Activated CD4-positive, alpha-beta T cell treated with anti-CD3 and anti-CD28 coated beads, Interleukin-2, amount 50 U/mL, for 16 hours (primary cell): ENCODE measurements at places on chromosomes 2 and 18.

GRCh38 chr2:30105556-30105955 lies 41.3 kb upstream of the YPEL5 start:
- DNase-seq: no peak

DNA sequence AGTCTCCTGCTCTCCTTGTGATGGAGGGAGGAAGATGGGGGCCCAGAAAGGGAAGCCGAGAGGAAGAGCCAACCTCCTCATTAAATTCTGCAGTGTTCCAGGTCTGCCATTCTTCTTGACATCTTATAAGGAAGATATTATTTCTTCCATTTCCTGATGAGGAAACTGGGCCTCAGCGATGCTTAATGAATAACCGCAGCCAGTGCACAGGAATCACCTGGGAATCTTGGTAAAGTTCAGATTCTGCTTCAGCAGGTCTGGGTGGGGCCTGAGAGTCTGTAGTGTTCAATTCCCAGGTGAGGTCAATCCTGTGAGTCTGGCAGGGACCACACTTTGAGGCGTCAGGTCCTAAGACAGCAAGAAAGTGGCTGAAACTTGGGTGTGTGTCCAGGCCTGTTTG lies 17.3 kb downstream of the PCARE start:
- no peak for DNase-seq

GRCh38 chr18:42954887-42955286 lies 160.6 kb downstream of the RIT2 start:
- no peak for DNase-seq

GRCh38 chr2:11738589-11739436 lies 7.6 kb upstream of the LPIN1 start:
- peak; percentile 46 for DNase-seq

- no peak for DNase-seq
Observed at GRCh38 chr2:157216286-157216965, 41.1 kb upstream of the GALNT5 start.

DNA sequence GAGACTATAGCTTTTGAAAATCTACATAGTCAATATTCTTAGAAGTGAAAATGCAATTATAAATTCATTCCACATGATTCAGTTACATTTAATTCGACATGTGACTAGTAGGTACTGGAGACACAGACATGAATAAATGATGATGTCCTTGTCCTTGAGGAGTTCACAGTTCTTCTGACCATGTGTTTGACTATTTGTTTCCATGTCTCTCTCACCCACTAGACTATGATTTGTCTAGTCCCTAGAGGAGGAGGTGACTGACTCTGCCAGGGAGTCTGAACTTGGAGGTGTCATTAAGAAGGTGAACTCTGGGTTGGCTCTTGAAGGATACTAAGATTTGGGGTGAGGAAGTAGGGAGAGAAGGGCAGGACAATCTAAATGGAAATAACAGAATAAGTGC lies 20.7 kb upstream of the UGP2 start:
- no peak for DNase-seq

- no peak for DNase-seq
Observed at GRCh38 chr18:37668971-37669747, 103.6 kb upstream of the CELF4 start.

DNA sequence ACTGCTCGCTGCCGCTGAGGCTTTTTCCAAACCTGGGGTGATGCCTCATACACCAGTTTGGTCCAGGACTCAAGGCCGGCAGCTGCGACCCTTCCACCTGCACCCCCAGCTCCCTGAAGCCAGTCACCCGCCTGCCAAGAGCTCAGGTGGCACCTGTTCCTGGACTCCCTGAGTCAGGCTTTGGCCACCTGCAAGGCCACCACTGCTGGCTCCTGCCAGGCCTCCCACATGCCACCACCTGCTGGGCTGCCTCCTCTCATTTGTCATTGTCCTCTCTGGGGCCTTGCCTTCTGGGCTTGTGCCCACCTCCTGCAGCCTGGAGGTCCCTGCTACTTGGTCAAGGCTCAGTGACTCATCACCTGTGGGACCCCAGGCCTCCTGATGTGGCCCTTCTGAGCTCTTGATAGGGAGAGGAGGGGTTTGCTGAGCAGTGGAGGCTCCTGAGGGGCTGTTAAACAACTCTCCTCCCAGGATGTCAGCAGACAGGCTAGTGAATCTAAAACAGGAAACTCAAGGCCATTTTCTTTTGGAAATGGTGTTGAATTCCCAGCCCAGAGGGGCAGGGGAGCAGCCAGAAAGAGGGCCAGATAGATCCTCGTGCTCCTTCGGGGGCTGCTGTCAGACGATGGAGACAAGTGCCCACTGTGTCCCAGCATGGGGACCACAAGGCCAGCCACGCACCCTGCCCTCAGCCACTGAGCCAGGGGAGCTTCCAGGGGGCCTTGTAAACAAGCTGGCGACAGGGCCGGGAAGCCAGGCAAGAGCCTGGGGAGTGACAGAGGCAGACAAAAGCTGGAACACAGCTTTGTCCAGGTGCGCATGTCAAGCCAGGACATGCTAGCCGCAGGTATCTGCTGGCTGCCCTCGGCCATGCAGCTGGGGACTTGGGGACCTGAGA lies 416.8 kb downstream of the LRATD1 start:
- DNase-seq: no peak

DNA sequence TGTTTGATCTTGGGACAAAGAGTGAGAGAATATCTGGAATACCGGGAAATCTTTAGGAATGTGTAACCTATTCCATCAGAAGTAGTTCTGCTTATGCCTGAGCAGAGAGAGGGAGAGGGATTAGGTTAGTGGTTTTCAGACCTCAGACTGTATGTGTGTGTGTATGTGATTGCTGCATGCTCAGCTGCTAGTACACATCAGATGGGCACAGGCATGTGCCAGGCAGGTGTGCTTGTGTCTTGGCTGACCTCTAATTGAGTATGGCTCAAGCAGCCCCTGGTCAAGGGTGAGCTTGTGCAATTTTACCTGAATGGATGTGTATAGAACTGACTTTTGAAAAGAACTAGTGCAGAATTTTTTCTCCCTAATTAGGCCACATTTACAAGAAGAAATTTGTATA lies 91.2 kb downstream of the INSIG2 start:
- no peak for DNase-seq

DNA sequence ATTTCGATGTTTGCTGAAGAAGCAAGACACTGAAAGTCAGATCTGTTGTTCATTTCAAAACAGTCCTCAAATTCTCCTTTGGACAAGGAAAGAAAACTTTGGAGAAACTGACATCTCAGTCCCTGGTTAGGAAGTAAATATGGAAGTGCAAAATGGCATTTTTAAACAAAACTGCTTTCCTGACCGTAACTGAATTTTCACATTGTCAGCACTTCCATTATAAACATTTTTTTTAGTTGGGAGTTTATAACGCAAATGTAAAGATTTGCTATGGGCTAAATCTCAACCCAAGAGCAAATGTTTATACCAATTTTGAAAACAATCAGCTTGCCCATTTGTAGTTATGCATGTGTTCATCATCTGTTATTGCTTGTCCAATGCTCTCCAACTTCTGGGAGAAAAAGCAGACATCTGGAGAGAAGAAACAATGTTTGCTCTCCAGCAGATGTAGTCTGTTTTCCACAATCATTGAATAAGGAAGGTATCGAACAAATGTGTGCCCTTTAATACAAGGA lies 520.1 kb downstream of the ARHGAP15 start:
- no peak for DNase-seq

GRCh38 chr18:26406854-26407517 lies 141.4 kb downstream of the KCTD1 start:
- DNase-seq: no peak

DNA sequence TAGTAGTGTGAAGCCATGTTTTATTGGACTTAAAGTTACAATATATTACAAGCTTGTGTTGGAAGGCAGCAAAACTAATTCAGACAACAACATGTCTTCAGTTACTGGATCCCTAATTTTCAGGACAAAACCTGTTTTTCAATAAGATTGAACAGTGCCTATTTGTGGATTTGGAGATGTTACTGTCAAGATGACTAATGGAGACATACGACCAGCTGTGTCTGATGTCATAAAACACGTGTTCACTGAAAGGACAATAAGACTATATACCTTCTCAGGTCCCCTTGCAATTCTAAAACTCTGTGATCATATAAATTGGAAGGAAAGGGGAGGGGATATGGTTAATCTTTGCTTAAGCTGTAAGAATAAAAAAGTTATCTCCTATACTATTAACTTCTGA lies 21.7 kb downstream of the METTL21A start:
- DNase-seq: no peak

DNA sequence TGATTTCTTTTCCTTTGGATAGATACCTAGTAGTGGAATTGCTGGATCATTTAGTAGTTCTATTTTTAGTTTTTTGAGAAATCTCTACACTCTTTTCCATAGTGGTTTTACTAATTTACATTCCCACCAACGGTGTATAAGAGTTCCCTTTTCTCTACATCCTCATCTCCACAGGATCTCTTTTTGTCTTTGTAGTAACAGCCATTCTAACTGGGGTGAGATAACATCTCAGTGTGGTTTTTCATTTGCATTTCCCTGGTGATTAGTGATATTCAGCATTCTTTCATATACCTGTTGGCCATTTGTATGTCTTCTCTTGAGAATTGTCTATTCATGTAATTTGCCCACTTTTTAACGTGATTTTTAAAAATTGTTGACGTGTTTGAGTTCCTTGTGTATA lies 13.8 kb downstream of the RFTN2 start:
- DNase-seq: no peak

DNA sequence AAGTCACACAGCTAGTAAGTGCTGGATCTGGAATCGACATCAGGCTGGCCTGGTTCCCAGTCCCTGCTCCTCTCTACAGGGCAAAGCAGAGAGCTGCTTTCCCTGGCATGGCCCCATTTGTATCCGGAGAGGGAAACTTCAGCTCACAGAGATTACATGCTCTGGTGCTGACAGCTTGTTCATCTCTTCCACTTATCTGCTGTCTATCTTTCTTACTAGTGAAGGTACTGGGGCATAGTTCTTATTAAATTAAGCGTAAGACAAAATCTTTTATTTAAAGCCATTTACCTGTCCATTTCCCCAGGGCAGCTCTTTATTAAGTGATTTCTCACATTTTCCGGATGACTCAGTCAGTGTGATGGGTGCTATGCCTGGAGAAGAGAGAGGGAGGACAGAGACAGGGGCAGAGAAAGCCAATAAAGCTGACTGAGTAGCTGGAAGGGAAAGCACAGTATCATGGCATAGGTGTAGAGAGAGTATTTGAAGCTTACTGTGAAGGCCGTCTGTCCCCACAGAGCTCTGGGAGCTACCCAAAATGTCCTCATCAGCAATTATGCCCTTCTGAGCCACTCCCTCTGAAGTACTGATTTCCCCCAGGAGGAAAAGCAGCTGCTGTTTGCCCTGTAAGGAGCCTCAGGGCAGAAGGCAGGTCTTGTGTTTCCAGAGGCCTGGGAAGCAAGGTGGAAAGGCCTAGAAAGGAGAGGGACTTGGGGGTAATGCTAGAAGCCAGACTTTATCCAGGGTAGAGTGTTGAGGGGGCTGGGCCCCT lies 44.1 kb upstream of the EPAS1 start:
- DNase-seq: no peak

GRCh38 chr2:26274058-26274613 lies 29.4 kb downstream of the HADHB start:
- DNase-seq: no peak

- no peak for DNase-seq
Observed at GRCh38 chr18:36394486-36394885, 97.0 kb downstream of the FHOD3 start.

DNA sequence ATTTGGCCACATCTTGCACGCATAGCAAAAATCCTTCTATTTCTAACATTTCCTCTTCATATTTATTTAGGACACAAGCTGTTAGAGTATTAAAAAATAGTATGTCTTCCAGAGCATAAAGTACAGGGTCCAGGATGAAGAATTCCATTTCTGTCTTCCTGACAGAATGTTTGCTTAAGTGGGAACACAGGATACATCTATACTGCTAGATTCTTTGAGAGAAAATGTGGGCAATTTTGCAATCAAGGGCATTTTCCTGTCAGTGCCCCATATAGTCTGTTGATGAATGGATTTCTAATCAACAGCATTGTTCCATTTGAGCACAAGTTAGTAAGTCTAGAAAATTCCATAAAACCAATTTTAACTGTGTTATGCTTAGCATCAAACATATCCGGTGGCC lies 409.9 kb downstream of the CPS1 start:
- DNase-seq: no peak

DNA sequence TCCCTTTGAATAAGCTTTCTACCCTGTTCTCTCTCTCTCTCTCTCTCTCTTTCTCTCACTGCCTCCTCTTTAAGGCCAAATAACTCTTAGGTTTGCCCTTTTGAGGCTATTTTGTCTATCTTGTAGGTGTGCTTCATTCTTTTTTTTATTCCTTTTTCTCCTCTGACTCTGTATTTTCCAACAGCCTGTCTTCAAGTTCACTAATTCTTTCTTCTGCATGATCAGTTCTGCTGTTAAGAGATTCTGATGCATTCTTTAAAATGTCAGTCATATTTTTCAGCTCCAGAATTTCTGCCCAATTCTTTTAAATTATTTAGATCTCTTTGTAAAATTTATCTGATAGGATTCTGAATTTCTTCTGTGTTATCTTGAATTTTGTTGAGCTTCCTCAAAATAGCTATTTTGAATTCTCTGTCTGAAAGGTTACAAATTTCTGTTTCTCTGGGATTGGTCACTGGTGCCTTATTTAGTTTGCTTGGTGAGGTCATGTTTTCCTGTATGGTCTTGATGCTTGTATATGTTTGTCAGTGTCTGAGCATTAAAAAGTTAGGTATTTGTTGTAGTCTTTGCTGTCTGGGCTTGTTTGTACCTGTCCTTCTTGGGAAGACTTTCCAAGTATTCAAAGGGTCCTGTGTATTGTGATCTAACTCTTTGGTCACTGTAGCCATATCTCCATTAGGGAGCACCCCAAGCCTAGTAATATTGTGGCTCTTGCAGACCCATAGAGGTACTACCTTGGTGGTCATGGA lies 35.4 kb upstream of the DYNC1I2 start:
- no peak for DNase-seq

GRCh38 chr2:159605441-159606178 lies 10.7 kb downstream of the BAZ2B start:
- no peak for DNase-seq

DNA sequence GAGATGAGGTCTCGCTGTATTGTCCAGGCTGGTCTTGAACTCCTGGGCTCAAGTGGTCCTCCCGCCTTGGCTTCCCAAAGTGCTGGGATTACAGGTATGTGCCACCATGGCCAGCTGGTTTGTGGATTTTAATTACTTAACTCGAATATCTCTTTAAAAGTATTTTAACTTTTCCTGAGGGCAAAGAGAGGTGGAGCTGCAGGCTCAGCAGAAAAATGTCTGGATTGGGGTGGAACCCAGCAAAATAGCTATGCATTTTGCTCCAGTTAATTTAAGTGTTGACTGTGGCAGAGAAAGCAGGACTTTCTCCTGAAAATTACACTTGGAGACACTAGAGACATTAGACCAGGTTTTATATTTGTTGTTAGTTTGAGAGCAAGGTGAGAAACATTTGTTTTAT lies 35.5 kb upstream of the TXNDC2 start:
- no peak for DNase-seq

DNA sequence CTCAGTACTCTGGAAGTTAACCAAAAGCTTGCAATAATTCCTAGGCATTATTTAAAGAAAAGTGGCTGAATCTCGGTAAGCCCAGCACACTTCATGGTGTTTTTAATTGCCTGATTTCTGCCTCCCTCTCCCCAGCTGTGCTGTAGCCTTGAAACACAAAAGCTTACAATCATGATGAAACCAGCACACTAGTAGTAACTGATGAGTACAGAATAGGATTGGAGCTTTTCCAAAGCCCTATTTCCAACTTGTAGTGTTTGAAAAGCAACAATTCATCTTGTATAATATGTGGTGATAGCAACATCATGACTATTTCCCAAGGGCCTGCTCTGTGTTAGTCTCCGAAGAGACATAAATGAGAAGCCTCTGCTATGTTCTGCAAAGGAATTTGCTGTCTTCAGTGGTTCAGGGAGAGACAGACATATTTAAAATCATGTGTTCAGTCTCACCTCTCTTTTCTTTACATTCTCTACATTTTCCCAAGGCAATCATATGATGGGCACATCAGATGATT lies 1015.0 kb downstream of the BCL11A start:
- DNase-seq: no peak
